ENCODE measurements at places on chromosomes 3 and 15. TPM values are rescaled to one million over a fixed set of nuclear protein-coding genes. Genes with fewer than 3 reads are reported as not detected.

GRCh38 chr3:125045194-125045593, 10.6 kb downstream of the HEG1 start:
- DNase-seq: no peak

- peak; percentile 3 for DNase-seq
These were observed 498 bp downstream of the ZNF280D start for GRCh38 chr15:56732886-56733135.

DNA sequence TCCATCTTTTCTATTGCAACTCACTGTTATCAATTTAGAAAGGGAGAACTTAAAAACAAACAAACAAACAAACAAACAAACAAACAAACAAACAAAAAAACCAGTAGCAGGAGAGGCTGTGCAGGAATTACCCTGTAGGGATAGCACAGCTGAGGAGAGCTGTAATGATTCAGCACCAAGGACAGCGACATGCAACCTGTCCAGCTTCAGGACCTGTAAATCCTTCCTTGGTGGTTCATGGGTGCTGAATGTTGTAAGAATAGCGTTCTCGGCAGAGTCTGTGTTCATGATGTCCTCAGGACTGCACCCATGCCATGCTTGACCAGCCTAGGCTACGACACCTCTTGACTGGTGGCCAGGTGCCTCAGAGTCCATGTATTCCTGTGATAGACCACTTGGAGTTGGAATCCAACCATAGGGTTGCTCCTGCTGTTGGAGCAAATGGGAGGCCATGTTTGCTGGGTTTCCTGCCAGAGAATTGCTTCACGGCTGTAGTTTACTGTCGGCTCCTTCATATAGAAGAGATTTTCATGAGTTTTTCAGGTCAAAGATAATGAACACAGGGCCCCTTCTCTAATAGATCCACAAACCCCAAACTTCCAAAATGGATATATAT, 65.9 kb downstream of the CACNA2D3 start:
- DNase-seq: no peak

DNA sequence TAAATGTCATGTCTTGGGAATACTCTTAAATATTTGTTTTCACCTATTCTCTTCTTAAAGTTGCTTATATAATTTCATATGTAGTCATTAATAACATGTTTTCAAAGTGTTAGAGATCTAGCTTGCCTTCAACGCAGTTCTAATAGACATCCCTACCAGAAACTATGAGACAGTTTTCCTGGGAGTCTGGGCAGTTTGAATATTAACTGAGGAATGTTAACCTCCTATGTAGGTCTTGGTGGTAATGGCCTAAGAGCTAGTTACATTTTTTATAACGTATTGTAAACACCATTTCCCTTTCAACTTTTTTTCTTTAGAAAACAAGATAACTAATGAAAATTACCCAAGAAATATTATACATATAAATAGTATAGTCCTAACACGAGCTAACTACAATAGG, 328.2 kb downstream of the TIGIT start:
- DNase-seq: no peak

- no peak for DNase-seq
These were observed 1.3 kb downstream of the CCDC80 start for GRCh38 chr3:112639455-112640225.

POLQ gene
- total RNA-seq: 0.68 TPM

DNA sequence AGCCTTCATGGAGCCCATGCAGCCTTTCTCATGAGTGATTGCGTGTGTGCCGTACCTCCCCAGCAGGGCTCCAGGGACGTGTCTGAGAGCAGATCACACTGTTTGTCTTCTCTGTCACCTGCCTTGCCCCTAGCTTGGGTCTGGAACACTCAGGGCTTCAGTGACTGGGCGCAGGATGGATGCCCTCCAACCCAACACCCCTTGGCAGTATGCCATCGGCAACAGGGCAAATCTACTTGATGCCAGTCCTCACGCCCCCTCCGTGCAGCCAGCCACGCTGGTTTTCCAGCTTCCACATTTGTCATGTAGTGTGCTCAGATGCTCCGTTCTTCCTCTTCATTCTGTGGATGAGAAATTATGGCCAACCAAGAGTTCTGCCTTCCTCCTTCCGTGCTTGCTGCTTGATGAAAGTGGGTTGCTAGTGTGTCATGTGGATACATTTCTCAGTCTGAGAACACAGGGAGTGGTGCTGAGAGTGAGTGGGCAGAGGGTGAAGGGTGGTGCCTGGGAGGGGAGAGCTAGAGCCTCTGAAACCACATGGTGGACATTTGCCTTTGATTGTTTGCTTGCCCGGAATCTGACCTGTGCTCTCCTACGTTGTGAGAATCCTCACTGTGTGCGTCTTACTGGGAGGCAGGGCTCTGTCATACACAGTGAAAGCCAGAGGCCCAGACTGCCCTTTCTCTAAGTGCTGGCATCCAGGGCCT, 97.2 kb downstream of the FAM43A start:
- DNase-seq: no peak

GRCh38 chr15:55106155-55106554, 90.6 kb downstream of the RSL24D1 start:
- no peak for DNase-seq

DNA sequence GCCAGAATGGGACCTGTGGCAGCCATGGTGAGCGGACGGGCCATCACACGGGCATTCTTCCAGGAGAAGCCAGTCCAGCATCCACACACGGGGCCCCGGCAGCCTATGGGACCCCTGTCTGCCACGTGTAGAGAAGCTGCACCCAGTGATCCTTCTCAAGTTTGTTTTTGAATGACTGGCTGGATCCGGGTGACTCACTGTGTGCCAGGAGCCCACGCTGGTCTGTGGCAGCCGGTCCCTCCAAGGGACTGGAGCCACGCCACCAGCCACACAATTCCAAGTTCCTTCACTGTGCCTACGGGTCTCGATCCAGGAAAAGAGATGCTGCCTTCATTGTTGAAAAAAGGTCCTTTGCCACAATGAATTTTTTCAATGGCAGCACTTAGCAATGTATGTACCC, 58.1 kb downstream of the ATP10A start:
- peak; percentile 53 for DNase-seq
